ENCODE measurements at places on chromosomes 7 and 10.

DNA sequence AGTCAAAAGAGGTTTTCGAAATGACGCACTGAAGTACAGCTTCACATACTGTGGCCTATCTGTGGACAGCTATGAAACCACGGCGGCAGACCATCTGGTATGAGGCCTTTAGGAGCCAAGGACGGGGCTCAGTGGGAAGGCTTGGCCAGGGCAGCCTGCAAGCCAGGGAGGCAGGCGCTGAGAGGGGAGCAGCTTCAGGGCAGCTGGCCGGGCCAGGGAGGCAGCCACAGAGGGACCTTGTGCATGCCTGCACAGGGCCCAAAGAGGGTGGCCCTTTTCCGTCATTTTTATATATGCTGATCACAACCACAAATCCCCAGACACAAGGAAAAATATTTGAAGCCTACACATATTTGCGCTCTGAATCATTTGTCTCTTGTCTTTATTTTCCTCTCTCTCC, 13.5 kb downstream of the CALD1 start:
- DNase-seq: no peak

DNA sequence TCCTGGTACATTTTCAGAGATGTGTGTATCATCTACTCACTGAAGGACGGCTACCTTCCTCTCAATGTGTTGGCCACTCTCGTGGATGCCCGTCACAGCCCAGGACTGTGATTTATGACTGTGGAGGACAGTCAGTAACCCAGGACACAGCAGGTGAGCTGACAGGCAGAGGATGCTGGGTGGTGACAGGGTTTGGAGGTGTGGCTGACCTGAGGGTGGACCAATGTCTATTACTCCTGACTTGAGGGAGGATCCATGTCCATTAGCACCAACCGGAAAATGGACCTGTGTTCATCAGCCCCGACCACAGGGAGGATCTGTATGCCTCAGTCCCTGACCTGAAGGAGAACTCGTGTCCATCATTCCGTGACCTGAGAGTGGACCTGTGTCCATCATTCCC, 96.1 kb downstream of the ADCY1 start:
- DNase-seq: no peak

- no peak for DNase-seq
Observed at GRCh38 chr10:129810-130209, 5.4 kb upstream of the ZMYND11 start.

GRCh38 chr10:51638211-51638610, 61.2 kb downstream of the CSTF2T start:
- no peak for DNase-seq

- DNase-seq: no peak
Observed at GRCh38 chr7:89839329-89839728, 314.9 kb upstream of the STEAP1 start.
